ENCODE measurements at places on chromosomes 1 and 21.

GRCh38 chr1:114130846-114131525 lies 22.7 kb downstream of the SYT6 start:
- DNase-seq, result no peak

DNA sequence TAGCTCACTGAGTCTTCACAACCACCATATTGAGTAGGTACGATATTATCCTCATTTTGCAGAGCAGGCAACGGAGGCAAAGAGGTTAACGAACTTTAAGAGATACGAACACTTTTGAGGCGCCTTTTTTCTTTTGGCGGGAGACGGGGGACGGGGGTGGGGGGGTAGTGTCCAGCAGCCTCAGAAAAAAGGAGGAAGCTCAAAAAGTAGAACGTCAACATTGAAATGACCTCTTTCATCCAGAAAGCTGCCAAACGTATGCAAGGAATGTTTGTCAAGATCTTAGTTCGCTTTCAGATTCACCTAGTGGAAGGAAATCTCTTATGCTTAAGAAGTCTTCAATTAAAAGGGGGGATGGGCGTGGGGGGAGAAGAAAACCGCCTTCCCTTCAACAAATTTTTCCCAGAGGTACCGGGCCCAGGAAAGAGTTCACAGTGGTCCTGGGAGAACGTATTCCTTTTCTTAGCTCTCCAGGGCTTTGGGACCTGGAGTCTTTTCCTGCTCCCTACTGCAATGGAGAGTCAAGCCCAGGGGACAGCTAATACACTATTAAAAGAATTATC lies 1.1 kb upstream of the PCAT6 start:
- no peak for DNase-seq

- no peak for DNase-seq
Observed at GRCh38 chr1:226569879-226570547, 21.4 kb downstream of the STUM start.

DNA sequence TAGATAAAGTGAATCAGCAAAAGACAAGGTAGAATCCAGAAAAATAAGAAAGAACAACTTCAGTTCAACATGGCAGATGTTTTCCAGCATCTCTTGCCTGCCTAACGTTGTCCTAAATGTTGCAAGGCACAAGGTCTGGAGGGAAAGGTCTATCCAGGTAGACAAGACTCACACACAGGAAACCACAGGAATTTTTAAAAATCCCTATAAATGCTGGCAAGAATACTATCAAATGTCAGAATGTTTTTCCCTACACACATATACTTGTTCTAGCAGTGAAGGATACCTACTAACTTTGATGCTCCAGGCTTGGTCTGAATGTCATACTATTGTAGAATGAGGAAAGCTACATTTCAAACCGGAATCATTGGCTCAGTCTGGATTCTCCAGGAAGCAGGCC lies 10.6 kb downstream of the GJA5 start:
- DNase-seq, result no peak

- no peak for DNase-seq
Observed at GRCh38 chr1:38990386-38990737, 714 bp upstream of the AKIRIN1 start.

DNA sequence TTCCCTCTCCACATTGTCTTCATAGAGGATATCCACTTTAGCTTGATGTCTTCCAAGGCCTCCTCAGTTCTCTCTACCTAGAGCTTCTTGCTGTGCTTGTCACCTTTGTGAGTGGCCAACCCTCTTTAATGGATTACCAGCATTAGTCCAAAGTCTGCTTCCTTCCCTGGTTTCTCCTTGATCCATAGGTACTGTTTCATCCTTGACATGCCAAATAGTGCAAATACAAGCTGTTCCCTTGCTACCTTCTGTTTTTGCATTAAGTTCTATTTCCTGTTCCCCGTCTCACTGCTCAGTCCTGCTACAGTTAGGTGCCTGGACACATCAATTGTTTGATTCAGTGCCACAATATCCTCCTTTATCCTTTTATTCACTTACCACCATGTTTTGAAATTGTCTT lies 19.2 kb downstream of the MAST2 start:
- no peak for DNase-seq

GRCh38 chr1:34867415-34867814 lies 7.9 kb upstream of the SMIM12 start:
- DNase-seq, result no peak

Measured in LNCaP clone FGC (cell line).